ENCODE measurements at places on chromosomes 3 and 15.

- no peak for DNase-seq
Measured at GRCh38 chr3:158058495-158059130, 47.6 kb downstream of the SHOX2 start.

GRCh38 chr3:74393426-74393825 lies 221.0 kb downstream of the CNTN3 start:
- no peak for DNase-seq

GRCh38 chr3:42499478-42499871 lies 3.0 kb upstream of the VIPR1 start:
- DNase-seq = no peak

DNA sequence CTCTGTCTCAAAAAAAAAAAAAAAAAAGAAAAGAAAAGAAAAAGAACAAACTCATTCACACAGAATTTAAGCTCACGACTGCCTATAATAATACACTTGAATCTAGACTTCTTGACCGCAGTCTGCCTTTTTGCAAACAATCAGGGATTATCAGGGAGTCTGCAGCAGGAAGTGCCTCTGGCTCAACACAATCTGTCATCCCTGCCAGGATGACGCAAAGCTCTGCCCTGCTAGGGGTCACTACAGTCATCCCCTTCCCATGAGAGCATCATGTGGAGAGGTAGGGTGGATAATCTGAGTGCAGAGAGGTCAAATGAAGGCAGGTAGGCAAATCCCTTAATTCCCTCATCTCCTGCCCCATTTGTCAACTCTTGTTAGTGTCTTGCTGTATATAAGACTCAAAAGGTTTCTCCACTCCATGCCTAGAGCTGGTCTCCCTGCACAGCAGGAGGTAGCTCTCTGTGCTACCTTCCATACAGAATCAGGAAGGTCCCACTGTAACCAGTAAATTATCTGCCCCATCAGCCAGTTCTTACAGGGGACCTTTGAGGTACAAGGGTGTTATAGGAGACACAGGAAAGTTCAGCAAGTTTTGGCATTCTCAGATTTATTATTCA lies 4.2 kb downstream of the UBAP1L start:
- DNase-seq = no peak

DNA sequence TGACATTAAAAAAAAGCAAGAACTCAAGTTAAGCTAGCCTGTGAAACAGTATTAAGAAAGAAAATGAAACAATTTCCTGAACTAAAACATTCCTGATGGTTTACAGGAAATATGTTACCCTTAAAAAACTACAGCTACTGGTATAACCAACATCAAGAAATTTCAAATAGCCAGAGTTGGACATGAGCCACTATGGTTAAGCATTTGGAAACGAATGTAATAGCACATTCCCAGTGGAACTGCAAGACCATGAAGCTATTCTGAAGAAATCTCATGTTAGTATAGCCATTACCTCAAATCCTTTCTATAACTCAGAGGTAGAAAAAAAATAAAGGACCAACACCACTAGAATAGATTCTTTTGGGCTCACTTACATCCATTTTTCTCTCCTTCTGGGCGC lies 30.2 kb downstream of the CPNE4 start:
- DNase-seq = no peak

DNA sequence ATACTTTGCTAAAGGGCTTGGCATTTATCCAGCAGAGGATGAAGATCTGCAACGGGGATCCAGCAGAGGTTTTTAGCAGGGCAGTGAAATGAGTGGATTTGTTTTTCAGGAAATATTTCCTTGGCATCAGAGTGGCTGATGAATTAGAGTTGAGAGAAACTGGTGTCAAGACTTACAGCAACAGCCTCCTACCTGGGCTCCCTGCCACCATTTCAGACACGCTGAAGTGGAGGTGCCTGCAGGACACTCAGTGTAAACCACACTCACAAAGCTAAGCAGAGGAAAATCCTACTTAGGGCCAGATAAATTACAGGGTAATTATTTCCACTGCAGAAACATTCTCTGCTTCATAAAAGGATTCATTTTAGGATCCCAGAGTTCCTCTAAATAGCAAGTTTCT lies 519.7 kb downstream of the FGF12 start:
- DNase-seq = no peak

GRCh38 chr15:51801391-51801835 lies 28.0 kb upstream of the TMOD3 start:
- DNase-seq = no peak

GRCh38 chr3:136166507-136166906 lies 29.6 kb downstream of the MSL2 start:
- DNase-seq = no peak

- no peak for DNase-seq
Measured at GRCh38 chr15:33616475-33616874, 305.7 kb downstream of the RYR3 start.

GRCh38 chr15:52008359-52008697 lies 10.7 kb upstream of the MAPK6 start:
- no peak for DNase-seq

GRCh38 chr3:119809249-119810017 lies 27.5 kb downstream of the NR1I2 start:
- DNase-seq = no peak

DNA sequence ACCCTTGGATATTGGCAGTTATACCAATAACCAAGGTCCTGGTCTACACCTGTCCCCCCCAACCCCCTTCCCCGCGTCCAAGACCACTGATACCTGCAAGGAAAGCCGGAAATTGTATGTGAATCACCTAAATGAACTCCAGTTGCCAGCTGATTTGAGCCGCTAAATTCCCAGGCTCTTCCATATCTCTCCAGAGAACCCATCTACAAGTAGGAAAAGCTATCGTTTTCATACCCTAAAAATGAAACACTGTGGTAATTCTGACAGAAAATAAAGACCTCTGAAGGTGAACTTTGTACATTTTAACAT lies 114.2 kb upstream of the ICE2 start:
- DNase-seq = no peak

DNA sequence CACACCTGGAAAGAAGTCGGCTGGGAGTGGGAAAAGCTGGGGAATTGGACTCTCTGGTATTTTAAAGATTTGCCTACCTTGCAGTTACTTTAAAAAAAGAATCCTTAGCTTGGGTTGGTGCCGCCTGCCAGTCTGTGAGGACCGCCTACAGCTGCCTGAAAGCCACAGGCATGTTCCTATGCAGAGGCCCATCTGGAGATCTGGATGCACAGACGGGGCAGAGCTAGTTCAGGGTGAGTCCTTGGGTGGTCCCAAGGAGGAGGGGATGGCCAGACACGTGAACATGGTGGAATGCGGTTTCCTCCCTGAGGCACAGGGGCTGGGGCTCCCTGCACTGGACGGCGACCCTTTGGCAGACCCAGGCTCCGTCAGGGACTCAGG lies 113.2 kb upstream of the IQSEC1 start:
- DNase-seq = no peak

Data from activated T-helper 1 cell treated with anti-CD3 and anti-CD28 coated beads, Interleukin-2, amount 50 U/mL, for 16 hours (primary cell).